NCI-H1048 (cell line): ENCODE measurements at places on chromosomes 4 and X.

DNA sequence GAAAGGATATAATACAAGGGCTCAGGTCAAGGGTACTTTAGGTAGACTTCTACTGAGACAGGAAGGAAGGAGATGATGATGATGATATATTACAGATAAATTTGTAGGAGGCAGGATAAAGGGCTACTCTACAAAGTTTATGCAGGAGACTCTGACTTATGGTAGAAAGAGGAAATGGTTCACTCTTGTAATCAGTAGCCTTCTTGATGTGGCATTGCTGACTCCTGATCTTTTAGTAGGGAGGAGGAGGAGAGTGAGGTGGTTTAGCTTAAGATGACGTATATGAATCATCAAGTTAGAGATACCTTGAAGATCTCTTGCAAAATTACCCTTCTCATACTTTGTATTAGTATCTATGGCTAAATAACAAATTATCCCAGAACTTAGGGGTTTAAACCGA is 4.7 kb downstream of the BLTP1 start:
- no peak for DNase-seq

DNA sequence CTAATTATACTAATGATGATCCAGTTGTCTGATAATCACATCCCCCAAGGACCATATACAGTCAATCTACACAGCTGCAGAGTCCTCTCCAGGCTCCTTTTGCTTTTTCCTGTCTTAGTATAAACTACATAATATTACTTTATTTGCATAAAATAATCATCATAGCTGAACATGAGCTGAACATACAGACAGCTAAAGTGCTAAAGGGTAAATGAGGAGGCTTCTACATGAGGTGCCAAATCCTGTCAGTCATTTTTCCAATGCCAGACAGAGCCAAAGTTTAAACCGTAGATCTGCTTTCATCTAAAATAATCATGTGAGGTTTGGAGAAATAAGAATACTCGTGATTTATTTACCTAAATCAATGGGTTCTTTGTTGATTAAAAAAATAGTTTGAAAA is 1530.1 kb upstream of the PABPC4L start:
- no peak for DNase-seq

DNA sequence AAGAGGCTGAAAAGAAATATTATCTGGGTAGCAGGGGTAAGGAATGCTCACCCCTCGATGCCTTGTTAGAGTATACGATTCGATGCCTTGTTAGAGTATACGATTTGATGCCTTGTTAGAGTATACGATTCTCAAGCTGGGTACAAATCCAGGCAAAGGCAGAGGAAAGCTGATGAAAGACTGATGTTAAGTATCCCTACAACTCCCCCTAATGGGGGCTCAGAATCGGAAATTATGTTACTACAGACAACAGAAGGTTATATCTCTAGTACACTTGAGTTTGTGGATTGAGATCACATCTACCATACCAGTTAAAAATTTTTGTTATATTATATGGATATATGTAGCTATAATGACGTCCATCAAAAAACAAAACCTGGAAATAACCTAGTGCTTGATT is 4.8 kb downstream of the LRRC66 start:
- DNase-seq: no peak

DNA sequence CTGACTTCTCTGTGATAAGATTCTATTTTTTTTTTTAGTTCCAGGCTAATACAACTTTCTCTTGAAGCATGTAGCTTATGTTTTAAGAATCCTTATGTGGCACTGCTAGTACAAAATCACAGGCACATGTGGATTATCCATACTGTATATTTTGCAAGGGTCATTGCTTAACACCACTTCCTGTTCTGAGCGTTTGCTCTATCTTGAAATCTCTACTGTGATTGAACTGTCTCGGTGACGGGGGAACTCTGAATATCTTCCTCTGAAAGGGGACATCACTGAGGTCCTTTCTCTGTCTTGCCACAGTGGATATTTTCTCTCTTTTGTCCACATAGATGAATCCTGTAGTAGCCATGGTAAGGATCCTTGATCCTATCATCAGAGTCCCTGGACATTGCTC is 2.1 kb upstream of the WFS1 start:
- no peak for DNase-seq

GRCh38 chr4:32569861-32570260 is 1849.7 kb downstream of the PCDH7 start:
- DNase-seq: no peak

DNA sequence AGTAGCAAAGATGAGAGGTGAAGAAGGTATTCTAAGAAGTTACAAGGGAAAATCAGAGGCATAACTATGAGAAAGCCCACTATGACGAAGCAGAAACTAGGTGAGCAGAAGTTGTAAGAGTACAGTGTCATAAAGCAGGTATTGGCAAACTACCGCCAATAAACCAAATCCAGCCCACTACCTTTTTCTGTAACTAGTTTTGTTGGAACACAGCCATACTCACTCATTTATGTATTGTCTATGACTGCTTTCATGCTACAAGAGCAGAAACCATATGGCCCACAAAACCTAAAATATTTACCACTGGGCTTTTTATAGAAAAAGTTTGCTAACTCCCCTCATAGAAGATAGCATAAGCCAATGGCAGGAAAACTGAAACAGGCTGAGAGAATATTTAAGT is 31.8 kb upstream of the ZCCHC13 start:
- no peak for DNase-seq

DNA sequence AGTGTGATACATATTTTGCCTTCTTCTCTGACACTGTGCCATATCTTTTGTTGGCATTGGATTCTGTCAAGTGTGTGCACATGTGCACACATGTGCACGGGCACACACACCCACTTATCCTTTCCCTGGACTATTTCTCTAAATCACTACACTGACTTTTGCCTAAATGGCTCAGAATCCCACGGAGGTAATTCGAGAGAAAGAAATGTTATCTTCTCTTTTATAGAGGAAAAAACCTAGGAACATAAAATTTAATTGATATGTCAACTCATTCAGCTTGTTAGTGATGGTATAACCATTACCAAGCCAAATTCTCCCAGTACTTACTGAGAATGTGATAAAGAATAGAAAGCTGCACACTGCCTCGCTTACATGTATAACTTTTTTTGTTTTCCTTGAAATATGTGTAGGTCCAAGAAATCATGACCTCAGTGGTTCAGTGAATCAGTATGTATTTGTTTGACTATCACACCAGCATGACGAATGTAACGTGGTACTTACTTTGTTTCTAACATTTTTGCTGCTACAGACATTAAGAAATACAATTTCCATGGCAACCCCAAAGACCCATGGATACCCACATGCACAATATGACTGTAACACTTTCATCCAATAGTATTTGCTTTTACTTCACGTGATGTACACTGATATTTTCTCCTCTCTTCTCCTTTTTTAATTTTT is 163.0 kb downstream of the PCDH7 start:
- no peak for DNase-seq

- DNase-seq: no peak
Measured at GRCh38 chr4:26030780-26031179, 116.8 kb downstream of the SMIM20 start.

- no peak for DNase-seq
Measured at GRCh38 chr4:18844726-18845125, 823.2 kb upstream of the LCORL start.

DNA sequence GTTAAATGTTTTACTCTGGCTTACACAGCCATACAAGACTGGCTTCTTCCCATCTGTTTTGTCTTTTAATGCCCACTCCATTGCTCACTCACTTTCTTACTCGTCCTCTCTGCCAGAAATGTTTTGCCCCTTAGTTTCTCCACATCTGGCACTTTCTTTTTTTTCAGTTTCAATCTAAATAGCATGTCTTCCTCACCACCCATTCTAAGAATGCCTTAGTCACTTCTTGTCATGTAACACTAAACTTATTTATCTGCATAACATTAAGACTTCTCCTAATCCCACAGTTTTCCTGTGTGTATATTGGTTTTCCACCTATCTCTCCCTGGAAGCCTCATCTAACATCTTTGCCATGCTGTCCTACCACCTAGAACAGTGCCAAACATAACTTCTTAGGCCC is 119.3 kb downstream of the ADAMTS3 start:
- DNase-seq: no peak

DNA sequence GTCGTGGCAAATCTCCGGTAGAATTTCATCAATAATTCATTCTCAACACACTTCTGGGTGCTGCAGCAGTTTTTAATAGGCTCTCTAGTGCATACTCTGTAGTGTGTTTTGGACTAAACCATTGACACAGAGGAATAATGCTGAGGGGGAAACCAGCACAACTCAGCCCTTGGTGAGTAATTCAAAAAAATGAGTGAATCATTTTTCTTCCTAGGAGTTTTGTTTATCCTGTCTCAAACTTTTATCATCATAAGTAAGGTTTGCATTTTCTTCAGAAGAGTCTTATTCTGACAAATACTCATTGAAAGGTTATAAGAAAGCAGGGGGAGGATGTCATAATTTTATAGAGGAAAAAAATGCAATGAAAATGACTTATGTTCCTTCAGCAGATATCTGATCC is 2542.7 kb downstream of the PCDH7 start:
- no peak for DNase-seq

DNA sequence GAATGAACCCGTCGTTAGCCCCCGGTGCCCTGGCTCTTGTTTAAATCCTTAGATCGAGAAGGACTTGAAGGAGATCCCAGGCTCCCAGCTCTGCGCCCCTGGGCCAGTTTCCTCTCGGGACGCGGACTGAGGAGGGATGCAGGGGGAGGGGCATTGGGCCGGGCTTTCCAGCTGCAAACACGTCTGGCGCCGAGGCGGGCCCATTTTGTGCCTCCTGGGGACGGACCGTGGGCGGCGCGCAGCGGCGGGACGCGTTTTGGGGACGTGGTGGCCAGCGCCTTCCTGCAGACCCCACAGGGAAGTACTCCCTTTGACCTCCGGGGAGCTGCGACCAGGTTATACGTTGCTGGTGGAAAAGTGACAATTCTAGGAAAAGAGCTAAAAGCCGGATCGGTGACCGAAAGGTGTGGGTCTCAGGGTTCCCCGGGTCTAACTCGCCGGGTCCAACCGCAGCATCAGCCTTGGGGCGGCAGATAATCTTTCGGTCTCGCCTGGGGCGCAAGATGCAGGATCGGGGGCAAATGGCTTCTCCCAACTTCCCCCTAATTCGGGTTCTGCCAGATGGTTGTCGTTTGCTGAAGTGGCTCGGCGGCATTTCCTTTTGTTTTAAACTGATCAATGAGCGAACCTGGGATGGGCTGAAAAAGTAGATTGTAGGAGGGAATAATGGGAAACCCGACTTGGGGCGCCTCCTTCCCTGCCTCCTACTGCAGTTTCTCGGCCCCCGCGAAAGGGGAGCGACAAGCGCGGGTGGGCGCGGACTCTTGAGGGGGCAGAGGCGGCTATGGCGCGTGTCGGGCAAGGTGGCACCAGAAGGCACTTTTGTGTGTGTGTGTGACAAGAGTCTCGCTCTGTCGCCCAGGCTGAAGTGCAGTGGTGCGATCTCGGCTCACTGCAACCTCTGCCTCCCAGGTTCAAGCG is 2.9 kb downstream of the PDGFRA start:
- no peak for DNase-seq

DNA sequence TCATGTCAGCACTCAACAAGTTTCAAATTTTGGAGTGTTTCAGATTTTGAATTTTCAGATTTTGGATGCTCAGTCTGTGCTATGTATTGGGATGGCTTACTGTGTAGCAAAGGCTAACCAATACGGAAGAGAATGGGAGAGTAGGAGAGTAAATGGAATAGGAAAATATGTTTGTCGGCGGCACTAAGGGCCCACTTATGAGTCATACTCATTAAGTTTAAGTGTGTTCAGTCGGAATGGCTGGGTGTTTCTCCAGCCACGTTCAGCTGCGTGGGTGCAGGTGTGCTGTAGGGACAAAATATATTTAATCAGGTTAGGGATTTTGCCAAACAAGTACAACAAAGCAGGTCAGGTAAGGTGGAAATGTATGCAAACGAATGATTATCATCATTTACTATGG is 13.6 kb downstream of the FTHL17 start:
- no peak for DNase-seq

DNA sequence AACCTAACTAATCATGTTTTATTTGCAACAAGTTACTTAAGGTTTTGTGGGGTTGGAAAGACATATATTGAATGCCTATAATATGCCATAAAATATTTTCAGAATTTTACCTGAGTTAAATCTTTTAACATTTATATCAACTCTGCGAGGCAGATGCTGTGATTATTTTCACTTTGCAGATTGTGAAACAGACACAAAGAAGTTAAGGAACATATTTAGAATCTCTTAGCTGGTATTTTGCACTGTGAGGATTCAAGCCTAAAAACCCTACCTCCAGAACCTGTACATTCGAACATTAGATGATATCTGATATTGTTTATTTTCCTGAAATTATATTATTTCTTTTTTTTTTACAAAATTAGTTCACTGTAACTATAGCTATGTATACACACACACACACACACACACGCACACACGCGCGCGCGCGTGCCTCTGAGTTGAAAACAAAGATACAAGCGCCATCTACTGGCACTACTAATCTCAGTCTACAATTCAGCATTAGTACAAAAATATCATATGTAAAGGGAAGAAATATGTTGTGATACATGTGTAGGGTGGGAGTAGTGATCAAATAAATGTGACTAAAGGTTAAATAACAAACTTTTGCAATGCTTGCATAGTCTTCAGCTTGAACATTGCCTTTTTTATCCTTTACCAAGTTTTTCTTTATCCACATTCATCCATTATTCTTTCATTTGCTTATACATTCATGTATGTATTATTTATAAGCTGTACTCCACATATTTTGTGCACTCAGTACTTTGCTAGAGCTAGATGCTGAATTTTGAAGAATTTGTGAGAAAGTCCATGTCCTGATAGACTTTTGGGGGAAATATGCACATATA is 61.5 kb downstream of the ANXA10 start:
- peak; percentile 5 for DNase-seq

DNA sequence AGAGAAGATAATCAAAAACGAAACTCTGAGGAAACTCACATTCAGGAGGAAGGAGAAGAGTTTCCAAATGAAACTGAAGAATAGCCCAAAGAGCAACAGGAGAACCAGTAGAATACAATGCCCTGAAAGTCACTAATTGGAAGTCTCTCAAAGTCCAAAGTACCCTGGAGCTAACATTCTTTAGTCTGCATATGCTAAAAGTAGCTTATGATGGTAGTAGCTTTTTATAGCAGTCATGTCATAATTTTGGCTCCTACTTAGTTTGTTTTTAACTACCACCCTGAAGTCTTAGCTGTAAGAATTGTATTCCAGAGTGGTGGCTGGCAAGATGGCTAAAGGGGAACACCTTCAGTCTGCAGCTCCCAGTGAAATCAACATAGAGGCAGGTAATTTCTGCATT is 100.3 kb upstream of the FGF16 start:
- DNase-seq: no peak

GRCh38 chrX:22652596-22652995 is 347.2 kb upstream of the DDX53 start:
- DNase-seq: no peak

DNA sequence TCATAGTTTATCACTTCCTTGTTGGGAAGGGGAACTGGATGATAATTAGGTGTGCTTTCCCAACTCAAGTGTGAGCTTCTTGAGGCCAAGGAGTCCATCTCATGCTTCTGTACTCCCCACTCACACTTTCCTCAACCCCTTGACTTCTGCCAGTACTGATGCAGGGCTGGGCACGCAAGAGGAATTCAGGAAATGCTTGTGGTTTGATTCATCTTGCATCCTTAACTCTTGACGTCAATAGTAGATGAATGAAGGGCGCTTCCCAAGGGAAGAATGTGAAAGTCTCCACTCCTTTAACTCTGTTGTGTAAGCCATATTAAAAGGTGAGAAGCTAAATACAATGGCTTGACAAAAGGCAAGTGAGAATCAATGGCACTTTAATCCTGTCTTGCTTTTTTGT is 101.8 kb downstream of the AGTR2 start:
- no peak for DNase-seq
